NCI-H2227 treated with DMSO at 0.1 percent for 48 hours (cell line): ENCODE measurements at places on chromosomes 7 and 10.

GRCh38 chr10:69490876-69491275, 39.6 kb downstream of the TSPAN15 start:
- no peak for DNase-seq

GRCh38 chr7:151038951-151039849, 9.1 kb upstream of the ASIC3 start:
- DNase-seq, result peak; percentile 13

GRCh38 chr10:30580241-30580640, 49.3 kb downstream of the LYZL2 start:
- no peak for DNase-seq

GRCh38 chr7:94104301-94104700, 100.1 kb upstream of the BET1 start:
- no peak for DNase-seq

- no peak for DNase-seq
Measured at GRCh38 chr7:41655426-41655825, 47.5 kb downstream of the INHBA start.

DNA sequence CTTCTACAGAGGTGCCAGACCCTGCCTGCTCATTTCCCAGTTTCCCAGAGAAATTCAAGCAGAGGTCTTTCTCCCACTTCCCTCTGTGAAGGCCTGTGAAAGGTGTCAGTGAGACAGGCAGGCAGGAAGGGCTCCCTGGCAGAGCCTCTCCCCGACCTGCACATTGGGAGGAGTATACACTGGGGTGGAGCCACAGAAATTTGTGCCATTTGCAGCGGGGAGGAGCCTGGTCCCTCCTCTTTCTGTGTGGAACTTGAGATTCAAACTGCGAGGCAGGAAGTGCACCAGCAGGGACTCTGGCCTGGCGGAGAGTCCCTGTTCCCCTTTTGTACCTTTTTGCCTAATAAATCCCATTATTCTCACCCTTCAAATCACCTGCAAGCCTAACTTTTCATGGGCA, 54.6 kb upstream of the OPN4 start:
- DNase-seq, result no peak

- no peak for DNase-seq
Measured at GRCh38 chr10:9621216-9621615, 1396.5 kb upstream of the CELF2 start.

DNA sequence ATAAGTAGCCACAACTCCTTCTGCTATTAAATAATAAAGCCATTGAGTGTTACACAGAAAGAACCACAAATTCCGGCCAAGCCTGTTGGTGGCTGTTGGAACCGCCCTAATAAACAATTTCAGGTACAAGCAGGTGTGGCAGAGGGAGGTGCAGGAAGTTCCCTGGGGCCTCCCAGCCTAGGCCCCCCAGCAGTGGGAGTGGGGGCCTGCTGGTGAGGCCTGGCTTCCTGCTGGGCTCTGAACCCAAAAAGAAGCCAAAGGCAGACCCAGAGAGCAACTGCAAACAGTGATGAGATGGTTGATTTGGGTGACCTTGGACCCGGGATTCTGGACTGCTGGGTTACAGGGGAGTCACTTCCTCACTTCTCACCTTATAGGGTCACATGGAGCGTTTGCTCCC, 21.0 kb upstream of the LMTK2 start:
- DNase-seq, result no peak

GRCh38 chr7:128030263-128030653, 979 bp downstream of the LRRC4 start:
- DNase-seq, result no peak

GRCh38 chr10:103548581-103549348, 55.3 kb downstream of the NEURL1 start:
- no peak for DNase-seq

GRCh38 chr10:118076705-118077104, 30.0 kb upstream of the RAB11FIP2 start:
- DNase-seq, result no peak

GRCh38 chr7:45033931-45034290, 33.9 kb downstream of the CCM2 start:
- no peak for DNase-seq

DNA sequence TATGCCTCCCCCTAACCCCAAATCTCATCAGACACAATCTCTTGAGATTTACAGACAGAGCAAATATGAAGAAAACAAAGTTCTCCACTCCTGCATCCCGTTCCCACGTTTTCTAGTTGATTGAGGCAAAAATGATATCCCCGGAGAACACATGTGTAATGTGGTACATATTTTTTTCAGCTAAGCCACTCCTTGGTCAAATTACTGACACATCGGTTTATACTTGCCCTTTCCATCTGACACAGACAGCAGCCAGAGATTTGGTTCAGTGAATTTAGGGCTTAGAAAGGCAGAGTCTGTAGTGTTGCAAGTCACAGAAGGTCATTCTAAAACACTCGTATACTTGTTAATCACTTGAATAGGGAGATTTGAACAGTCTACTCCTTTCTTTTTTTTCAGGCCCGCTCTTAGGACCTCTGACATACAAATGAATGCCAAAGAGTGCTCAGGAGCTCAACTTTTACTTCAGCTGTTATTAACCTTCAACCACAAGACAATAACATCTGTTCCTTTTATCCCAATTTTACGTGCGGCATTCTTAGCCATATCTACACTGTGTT, 1.8 kb upstream of the DDX50 start:
- peak; percentile 11 for DNase-seq

DNA sequence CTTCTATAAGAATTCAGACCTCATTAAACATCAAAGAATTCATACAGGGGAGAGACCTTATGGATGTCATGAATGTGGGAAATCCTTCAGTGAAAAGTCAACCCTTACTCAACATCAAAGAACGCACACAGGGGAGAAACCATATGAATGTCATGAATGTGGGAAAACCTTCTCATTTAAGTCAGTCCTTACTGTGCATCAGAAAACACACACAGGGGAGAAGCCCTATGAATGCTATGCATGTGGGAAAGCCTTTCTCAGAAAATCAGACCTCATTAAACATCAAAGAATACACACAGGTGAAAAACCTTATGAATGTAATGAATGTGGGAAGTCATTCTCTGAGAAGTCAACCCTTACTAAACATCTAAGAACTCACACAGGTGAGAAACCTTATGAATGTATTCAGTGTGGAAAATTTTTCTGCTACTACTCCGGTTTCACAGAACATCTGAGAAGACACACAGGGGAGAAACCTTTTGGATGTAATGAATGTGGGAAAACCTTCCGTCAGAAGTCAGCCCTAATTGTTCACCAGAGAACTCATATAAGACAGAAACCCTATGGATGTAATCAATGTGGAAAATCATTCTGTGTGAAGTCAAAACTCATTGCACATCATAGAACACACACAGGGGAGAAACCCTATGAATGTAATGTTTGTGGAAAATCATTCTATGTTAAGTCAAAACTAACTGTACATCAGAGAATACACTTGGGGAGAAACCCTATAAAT, 24.1 kb downstream of the ZNF37A start:
- no peak for DNase-seq

GRCh38 chr10:70540089-70540788, 61.7 kb downstream of the PALD1 start:
- DNase-seq, result no peak

- DNase-seq, result no peak
Measured at GRCh38 chr7:68610701-68611100, 987.6 kb upstream of the AUTS2 start.

GRCh38 chr10:58265249-58265648, 2.4 kb downstream of the IPMK start:
- DNase-seq, result no peak

DNA sequence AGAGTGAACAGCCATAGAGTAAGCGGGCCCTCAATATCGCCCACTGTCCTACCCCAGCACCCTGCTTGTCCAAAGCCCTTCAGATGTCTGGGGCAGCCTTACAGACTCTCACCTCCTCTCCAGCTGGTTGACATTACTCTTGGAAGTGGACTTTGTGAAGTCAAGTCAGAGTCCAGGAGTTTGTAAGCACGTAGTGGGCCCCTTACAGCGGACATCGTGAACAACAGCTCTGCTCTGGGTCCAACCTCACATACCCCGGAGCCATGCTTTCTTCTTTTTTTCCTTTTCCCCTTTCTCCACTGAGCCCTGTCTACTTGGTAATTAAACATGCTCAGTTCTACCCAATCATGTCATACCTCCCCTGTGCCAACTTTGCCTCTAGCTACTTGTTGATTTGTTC, 17.5 kb downstream of the HNRNPF start:
- no peak for DNase-seq

DNA sequence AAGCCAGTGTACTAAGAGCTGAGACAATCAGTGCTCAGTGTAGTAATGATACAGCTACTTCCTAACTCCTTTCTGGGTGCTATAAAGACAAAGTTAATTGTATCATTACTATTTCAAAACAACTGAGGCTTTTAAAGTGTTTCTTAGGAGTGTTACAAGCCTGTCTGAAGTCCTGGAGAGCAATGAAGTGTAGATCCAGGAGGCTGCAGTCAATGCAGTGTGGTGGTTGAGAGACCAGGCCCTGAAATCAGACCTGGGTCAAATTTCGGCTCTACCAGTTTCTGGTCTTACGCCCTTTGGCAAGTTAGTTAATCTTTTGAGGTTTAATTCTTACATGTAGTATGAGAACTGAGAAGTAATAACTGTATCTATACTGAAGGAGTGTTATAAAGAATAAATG, 387.0 kb downstream of the SDK1 start:
- DNase-seq, result no peak

GRCh38 chr7:16365177-16365576, 56.2 kb downstream of the CRPPA start:
- no peak for DNase-seq

DNA sequence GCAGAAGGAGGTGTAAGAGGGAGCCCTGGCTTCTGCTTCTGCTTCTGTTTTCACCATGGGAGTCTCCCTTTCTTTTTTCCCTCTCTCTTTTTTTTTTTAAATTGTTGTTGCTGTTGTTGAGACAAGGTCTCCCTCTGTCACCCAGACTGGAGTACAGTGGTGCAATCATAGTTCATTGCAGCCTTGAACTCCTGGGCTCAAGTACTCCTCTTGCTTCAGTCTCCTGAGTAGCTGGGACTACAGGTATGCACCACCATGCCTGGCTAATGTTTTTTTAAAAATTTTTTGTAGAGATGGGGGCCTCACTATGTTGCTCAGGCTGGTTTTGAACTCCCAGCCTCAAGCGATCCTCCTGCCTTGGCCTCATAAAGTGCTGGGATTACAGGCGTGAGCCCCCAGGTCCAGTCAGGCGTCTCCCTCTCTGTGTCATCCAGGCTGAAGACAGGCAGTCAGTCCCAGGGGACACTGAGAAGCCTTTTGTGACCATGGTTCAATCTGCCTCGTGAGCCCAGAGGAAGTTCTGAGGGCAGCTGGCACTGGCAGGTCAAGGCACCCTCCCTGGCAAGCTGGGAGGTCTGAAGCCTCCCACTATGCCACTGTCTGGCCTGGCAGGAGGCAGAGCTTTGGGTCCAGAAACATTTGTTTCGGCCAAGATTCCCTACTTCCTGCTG, 33.6 kb upstream of the NPFFR1 start:
- no peak for DNase-seq

DNA sequence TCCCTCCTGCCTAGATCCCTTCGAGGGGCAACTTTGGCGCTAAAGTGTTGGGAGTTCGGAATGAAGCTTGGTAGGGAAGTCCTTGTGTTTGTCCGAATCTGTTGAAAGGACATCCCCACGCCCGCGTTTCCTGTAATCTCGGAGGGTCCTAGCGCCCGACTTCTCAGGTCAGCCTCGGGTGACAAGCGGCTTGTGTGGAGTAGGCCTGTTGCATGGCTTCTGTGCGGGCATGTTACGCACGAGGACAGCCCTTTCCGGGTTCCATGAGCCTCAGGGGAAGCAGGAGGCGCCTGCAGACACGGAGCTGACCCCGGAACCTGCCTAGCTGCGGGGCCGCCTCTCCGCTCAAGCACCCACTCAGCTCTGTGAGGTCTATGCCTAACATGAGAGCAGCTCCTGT, 28.4 kb upstream of the AP5Z1 start:
- DNase-seq, result no peak

- DNase-seq, result no peak
Measured at GRCh38 chr10:62248465-62248864, 20.2 kb downstream of the RTKN2 start.

DNA sequence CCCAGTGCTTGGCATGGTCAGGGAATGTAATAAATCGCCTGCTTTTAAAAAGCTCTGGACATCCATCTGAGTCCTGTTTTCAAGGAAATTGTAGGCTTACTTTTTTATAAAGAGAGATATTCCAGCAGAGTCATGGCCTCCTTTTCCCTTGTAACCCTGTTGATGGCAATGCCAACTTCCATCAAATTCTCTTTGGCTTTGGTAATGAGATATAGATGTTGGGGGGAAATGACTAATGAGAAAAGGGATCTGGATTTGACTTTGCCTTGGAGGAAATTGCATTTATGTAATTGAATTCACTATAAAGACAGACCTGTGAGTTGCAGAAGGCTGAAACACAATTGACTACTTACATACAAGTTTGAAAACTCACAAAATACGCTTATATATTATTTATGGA, 347.5 kb downstream of the GPR158 start:
- no peak for DNase-seq

DNA sequence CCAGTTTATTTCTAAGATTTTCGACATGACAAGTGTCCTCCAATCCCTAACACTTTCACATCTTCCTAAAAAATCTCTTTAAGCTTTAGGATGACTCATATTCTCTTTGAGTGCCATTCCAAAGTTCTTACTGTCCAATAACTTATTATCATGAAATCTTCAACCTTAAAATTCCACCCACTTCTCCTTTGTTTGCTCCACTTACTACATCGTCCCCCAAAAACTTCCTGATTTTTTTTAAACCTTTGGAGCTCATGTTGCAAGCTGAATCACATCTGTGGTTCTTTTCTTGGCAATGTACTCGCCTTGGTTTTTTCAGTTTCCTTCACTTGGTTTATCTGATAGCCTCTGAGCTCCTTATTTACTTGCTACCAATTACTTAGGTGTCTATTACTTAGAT, 39.2 kb upstream of the JCAD start:
- DNase-seq, result no peak

- no peak for DNase-seq
Measured at GRCh38 chr7:69052447-69052846, 545.8 kb upstream of the AUTS2 start.

- DNase-seq, result no peak
Measured at GRCh38 chr7:134440067-134440466, 18.8 kb downstream of the AKR1B1 start.

- DNase-seq, result no peak
Measured at GRCh38 chr7:121228779-121229178, 100.0 kb upstream of the WNT16 start.

DNA sequence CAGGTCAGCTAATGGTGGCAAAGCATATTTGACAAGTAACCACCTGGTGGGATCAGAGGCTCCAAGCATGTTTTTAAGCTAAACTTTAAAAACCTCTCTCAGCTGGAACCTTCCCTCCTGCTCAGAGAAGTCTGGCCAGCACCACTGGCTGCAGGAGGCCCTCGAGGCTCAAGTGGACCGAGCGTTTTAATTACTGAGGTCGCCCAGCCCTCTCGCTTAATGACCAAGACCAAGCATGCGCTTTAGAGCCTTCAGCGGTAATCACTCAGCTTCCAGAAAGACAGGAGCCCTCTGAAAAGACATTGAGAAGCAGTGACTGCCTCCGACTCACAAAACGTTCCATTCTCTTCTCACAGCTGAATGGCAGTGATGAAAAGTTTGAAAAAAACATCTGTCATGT, 383.4 kb upstream of the ADARB2 start:
- no peak for DNase-seq
